ENCODE measurements at places on chromosomes 4 and X.

DNA sequence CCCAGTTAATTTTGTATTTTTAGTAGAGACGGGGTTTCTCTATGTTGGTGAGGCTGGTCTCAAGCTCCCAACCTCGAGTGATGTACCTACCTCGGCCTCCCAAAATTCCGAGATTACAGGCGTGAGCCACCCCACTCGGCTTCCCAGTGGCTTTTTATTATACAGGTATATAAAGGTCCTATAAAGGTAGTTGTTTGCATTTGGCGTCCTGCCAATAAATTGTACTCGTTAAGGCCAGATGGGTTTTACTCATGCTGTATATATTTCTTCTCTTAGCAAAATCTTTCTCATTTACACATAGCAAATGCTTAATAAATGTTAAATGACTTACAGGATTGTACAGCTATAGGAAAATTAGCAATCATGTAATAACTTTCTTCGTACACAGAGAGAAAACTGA lies 6.9 kb downstream of the SHROOM3 start:
- DNase-seq: no peak

DNA sequence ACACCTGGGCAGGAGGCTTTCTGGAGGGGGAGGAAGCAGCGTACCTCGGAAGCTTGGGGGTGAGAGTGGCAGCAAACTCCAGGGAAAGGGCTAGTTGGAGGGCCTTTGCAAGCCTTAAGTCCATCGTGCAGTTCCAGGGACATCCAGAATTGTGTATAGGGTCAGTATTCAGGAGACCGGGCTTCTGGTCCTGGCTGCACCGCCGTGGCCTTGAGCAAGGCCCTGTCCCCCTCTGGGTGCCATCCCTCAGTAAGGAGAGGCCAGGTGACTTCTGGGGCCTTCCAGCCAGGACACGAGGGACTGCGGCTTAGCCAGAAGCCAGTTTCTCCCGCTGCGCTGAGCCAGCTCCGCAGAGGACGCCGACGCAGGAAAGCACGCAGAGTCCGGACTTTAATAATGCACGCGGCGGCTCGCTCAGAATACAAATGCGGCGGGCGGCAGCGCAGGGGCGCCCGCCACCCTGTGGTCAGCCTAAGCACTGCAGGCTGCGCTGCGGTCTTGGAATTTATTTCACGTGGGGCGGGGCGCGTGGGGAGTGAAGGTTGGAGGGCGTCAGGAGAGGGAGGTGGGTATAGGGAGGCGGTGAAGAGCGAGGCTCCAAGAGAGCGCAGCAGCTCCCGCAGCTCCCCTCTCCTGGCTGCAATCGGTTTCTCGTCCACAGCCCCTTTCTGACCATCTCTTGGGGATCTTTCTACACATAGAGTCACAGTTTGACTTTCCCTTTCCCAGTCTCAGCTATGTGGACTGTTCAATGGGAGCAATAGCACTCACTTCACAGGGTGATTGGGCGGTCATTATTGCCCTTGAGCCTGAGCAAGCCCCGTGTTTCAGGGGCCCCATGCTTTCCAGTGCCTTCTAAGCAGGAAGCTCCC lies 94.1 kb upstream of the GPR50 start:
- peak; percentile 32 for DNase-seq

DNA sequence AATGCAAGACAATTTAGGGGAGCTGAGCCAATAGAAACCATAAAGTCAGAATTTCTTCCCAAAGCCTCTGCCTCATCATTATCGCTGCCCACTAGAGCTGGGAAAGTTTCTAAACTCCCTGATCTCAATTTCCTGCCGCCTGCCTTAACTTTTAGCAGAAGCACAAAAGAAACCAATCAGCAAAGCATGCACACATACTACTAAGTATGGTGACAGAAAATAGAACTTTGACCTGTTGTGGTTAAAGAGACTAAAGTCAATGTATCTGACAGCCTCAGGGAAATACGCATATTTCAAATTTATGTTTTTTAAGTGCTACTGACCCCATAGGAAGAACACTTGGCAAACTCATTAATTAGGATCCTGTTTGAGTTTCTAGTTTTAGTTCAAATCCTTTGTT lies 10.1 kb downstream of the STK26 start:
- no peak for DNase-seq

- DNase-seq: no peak
Observed at GRCh38 chr4:146182443-146182842, 6.9 kb downstream of the LSM6 start.

- no peak for DNase-seq
Observed at GRCh38 chrX:19735244-19735643, 152.2 kb downstream of the SH3KBP1 start.

DNA sequence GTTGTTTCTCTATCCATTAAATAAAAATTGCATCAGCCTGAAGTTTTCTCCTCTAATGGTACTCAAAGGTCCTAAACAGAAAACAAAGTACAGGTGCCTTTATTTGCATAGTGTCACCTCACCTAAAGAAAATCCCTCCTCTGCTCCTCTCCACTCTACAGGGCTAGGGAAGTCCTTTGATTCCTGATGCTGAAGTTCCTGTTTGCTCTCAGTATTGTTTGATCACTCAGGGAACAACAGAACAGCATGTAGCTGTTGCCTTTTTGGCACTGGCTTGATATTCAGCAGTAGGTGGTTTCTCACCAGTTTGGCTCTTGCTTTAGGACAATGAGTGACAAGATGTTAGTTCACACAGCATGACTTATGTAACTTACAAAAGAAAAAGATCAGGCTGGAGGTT lies 156.2 kb upstream of the SLC7A11 start:
- DNase-seq: no peak

- DNase-seq: no peak
Observed at GRCh38 chr4:153603258-153603657, 80.8 kb upstream of the TLR2 start.

DNA sequence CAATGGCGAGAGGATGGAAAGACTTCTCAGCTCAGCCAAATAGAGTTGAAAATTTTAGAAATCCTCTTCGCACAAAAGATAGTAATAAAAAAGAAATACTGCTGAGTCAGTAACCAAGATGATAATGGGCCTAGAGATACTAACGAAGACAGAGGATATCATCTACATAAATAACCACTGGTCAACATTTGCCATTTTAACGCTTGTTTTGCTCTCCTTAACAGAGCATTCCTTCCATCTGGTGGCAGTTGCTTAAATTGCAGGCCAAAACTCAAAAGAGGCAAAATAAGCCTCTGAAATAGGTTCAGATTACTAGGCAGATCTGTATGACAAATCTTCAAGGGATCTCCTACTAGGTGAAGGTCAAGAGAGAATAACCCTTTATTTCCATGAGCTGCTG lies 51.7 kb upstream of the MCF2 start:
- no peak for DNase-seq

DNA sequence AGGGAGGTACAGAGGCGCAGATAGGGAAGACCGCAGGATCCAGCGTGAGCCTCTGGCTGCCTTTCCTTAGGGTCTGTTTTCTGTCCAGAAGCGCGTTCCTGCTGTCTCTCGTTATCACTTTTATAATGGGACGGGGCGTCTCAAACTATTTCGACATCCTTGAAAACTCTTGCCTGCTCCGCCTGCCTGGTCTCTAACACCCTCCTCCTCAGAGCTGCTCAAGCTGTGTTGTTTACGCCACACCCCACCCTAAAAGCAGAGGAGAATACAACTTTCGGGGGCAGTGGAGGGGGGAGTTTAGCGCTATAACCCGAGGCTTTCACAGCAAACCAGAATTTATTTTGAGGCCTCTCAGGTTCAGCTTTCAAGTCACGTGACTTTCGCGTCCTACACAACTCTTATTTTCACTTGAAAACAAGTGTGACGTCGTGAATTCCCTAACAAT lies 646 bp upstream of the FAM3A start:
- DNase-seq: no peak

- DNase-seq: no peak
Observed at GRCh38 chrX:112068430-112068829, 14.1 kb downstream of the TRPC5 start.

DNA sequence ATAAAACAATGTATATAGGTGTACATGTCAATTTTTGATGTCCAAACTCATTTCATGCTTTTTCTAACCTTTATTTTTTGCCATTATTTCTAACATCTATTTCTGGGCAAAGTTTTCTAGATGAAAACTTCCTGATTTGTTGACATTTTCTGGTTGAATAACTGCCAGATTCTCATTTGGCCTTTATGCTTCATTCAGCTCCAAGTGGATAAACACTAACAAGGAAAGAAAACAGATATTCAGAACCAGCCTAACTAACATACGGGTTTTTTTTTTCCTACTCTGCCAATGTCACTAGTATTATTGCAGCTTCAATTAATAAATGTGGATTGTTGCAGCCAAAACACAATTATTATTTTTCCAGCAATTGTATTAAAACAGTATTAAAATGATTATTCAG lies 50.9 kb upstream of the RAP1GDS1 start:
- no peak for DNase-seq

GRCh38 chrX:80216086-80216485 lies 201.5 kb downstream of the TBX22 start:
- no peak for DNase-seq

DNA sequence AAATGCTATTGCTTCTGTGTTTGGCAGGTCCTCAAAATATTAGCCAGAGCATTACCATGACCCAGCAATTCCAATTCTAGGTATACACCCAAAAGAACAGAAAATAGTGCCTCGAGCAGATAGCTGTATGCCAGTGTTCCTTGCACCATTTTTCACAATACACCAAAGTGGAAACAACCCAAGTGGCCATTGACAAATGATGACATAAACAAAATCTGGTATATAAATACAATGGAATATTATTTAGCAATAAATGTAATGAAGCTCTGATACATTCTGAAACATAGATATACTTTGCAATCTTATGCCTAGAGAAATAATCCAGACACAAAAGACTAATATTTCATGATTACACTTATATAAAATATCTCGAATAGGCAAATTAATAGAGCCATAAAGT lies 451.8 kb upstream of the PCDH7 start:
- DNase-seq: no peak

DNA sequence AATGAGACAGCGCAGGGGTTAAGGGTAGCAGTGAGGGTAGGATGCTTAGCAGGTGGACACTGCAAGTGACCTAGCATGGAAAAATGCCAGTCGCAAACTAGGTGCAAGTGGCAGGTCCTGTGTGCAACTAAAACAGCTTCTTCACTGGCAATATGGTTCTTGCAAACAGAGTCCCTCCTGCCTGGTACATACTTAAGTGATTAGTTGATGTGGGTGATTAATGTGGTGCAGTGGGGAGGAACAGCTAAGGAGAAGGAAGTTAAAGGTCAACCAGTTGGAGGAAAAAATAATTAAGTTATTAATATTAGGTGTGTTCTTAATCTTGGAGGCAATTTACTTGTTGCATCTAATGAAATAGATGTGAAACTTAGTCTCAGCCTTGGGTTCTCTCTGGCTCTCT lies 121.6 kb upstream of the IGFBP7 start:
- no peak for DNase-seq

DNA sequence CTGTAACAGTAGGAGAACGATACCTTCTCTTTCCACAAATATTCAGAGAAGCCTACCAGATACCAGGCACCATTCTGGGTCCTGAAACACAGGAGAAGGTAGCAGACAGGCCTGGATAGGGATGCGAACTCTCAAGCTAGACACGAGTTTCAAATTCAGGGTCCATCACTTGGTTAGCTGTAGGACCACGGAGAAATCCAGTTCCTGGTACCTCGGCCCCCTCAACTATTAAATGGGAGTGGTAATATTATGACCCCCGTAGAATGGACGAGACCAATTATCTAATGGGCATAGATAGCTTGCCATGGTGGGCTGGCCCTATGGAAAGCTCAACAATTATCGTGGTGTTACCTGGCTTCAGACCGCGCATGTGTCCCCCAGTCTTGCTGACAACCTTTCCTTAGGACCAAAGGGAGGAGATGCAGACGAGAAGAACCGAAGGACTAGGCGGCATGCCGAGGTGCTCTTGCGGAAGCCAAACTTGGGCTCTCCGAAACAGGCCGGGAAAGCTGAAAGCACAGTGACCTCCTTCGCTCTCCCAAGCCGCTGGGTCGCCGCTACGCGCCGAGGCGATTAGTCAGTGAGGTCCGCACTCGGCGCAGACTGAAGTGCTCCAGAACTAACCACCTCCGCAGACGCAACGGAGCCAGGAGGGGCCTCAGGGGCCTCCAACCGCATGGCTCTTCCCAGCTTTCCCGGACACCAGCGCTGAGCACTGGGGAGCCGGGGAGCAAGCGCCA lies 19.6 kb downstream of the NKX3-2 start:
- no peak for DNase-seq

DNA sequence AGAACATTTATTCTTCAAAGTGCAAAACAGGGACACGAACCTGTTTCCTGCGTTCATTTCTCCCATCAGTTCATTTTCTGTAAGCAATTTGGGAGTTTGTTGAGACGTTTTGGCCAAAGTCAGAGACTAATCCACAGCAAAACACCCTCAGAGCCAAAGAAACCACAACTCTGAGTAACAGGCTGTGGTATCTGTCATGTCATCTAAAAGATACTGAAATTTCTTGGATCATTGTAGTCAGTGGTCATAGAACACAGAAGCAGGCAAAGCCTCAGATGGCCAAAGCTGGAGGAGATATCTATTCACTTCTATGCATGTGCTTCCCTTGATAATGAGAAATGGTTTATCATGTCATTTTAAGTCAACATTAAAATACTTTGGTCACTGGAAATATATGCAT lies 485.6 kb upstream of the GALNT7 start:
- no peak for DNase-seq

- no peak for DNase-seq
Observed at GRCh38 chr4:155960522-155960921, 6.9 kb upstream of the CTSO start.

DNA sequence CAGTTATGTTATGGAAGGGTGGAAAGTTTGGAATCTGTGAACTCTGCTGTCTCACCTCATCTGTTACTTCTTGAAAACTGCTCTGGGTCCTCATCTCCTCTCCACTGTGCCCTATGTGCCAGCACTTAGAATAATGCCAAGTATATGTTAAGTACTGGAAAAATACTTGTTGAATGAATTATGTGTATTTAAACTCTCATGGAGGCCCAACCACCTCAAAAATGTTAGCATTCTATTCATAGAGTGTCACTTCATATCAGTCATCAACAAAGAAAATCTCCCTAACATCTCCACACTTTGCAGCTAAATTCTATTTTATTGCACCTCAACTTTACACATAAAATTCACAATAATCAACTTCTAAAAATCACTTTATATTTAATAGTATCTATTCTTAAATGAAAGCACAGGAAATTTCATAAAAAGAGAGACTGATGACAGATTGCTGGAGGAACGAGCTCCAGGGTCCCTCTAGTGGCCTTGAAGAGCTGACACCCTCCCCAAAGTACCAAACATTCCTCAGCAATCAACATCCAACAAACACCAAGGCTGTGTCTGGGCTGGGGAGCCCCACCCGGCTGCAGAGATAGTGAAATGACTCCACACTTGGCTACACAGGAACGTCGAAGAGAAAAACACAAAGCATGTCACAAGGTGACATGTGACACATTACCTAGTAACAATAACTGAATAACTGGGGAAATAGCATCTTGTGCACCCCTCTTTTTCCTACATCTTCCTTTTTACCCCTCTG lies 45.8 kb downstream of the SLC39A8 start:
- no peak for DNase-seq

- no peak for DNase-seq
Observed at GRCh38 chr4:97504713-97505112, 638.6 kb downstream of the STPG2 start.

- DNase-seq: no peak
Observed at GRCh38 chr4:70443329-70443728, 28.7 kb upstream of the MUC7 start.

- no peak for DNase-seq
Observed at GRCh38 chrX:148049441-148049840, 68.3 kb downstream of the FMR1NB start.

Data from T-helper 1 cell (primary cell).